ENCODE measurements at places on chromosomes 3 and 15.
A peak's percentile ranks its signal among the peaks of the same experiment; 100 is the strongest.

DNA sequence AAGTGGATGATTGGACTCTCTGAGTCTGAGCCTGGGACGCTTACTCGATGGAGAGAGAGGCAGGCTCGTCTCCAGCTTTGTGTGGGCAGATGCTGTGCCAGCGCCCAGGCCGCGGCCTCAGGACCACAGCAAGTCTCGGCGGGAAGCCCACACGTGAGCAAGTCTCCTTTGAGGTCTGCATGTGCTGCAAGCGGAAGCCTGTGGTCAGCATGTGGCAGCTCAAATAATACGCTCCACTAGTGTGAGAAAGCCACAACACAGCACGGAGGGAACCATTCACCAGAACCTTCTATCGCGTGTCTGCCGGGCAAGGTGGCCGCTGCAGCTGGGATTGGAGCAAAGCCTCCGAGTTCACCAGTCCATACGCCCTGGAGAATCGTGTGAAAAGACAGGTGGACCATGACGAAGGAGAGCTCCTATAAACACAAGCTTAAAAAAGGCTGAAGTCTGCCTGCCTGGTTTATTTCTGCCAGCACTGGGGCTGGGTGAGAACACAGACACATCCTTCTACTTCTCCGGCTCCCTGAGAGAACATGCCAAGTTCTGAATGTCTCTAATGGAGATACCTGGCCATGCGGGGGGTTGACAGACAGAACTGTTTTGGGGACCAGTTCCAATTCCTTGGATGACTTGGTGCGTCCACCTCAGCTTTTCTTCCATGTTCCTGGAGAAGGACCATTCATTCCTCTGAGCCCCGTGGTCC lies 82.0 kb upstream of the LRIG1 start:
- H3K27me3 ChIP-seq, result no peaks in the 10 kb centered on the region
- H3K36me3 ChIP-seq, result no peaks in the 10 kb centered on the region
- peaks cover 8% of the 10 kb centered on the region for H3K4me1 ChIP-seq
- H3K4me3 ChIP-seq, result no peak overlapping the region
- H3K27ac ChIP-seq, result no peak overlapping the region
- no peak for DNase-seq

DNA sequence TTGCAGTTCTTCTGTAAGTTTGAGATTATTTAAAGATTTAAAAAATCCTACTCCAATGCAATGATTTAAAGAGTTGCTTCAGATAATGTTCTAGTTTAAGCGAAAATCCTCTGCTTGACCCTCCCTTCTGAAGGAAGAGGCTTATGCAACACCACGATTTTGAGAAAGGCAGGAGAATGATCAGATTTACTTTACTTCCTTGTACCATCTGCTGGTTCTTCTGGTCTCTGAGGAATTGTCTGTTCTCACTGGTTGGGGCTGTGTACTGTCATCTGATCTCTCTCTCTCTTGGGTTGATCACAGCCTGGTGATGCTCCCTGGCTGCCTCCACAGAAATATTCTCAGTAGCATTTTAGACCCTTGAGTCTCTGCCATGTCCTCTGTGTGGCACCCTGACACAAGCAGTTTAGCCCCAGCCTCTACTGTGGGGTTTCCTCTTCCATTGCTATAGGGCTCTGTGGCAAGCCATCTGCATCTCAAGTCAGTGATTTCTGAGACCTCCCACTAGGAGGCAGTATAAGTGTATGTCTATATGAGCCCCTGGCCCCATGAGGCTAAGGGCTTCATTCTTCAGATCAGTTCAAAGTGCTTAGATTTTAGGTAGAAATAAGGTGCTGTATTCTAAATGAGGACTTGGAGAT lies 50.8 kb upstream of the PLAAT1 start:
- no peak overlapping the region for H3K4me3 ChIP-seq
- no peak overlapping the region for H3K27ac ChIP-seq
- H3K4me1 ChIP-seq, result no peaks in the 10 kb centered on the region
- no peaks in the 10 kb centered on the region for H3K27me3 ChIP-seq
- no peaks in the 10 kb centered on the region for H3K36me3 ChIP-seq
- DNase-seq, result no peak

DNA sequence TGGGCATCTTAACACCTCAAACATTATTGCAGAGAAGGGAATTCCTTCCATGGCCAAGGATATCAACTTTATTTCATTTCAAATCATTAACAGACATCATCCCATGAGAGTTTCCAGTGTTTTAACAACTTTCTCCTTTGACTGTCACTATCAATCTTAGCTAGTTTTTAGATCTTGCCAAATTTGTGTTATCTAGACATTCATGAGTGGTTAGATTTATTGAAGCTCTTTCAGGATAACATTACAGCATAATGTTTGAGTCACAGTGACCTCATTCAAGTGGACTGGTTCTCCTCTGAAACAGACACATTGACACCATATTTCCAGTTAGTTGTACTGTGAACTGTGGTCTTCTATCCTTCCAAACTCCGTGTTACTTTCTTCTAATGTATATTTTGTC lies 8.6 kb upstream of the TNFAIP8L3 start:
- H3K4me1 ChIP-seq, result no peaks in the 10 kb centered on the region
- no peak overlapping the region for H3K27ac ChIP-seq
- DNase-seq, result no peak
- no peak overlapping the region for H3K4me3 ChIP-seq

DNA sequence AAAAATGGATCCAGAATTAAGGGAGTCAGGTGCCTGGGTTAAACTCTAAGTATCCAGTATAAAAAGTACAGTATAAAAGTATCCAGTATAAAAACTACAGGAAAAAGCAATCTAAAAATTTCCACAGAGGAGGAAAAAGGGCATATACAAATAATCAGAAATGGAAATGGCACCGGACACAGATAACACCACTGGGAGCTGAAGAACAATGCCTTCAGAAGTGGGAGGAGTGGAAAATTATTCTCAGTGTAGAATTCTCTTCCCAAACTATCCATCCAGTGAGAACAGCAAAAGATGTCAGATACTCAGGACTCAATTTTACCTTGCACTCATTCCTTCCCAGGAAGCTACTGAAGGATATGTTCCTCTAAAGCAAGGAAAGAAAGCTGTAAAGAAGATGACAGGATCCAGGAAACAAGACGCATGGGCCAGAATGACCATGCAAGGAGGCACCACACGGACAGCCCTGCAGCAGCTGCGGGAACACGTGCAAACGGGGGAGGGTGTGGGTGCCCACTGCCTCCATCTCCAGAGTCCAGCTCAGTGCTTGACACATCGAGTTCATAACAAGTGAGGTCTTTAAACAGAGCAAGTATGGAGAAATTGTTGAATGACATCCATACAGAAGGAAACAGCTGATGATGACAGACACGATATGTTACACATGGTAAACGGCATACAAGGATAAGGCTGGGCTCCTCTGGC lies 68.5 kb downstream of the CHSY1 start:
- DNase-seq, result no peak
- no peaks in the 10 kb centered on the region for H3K27me3 ChIP-seq
- no peak overlapping the region for H3K27ac ChIP-seq
- peaks cover 4% of the 10 kb centered on the region for H3K4me1 ChIP-seq
- peaks cover 15% of the 10 kb centered on the region for H3K36me3 ChIP-seq
- H3K4me3 ChIP-seq, result no peak overlapping the region

DNA sequence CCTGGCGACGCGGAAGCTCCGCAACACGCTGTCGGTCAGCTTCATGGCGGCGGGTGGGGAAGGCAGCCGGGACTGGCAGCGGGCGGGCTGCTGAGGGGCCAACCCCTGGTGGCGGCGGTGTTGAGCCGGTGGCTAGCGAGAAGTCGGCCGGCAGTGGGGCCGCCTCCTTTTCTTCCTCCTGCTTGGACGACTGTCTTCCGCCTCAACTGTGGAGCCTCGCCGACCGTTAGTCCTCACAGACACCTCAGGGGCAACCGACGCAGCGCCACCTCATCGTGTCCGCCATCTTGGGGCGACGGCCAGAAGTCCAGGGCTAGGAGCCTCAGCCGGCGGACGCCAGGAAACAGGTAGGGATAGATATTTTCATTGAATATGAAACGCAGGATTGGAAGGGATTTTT lies 875.1 kb downstream of the NSUN3 start:
- no peaks in the 10 kb centered on the region for H3K27me3 ChIP-seq
- no peak for DNase-seq
- H3K4me1 ChIP-seq, result no peaks in the 10 kb centered on the region
- H3K36me3 ChIP-seq, result no peaks in the 10 kb centered on the region

DNA sequence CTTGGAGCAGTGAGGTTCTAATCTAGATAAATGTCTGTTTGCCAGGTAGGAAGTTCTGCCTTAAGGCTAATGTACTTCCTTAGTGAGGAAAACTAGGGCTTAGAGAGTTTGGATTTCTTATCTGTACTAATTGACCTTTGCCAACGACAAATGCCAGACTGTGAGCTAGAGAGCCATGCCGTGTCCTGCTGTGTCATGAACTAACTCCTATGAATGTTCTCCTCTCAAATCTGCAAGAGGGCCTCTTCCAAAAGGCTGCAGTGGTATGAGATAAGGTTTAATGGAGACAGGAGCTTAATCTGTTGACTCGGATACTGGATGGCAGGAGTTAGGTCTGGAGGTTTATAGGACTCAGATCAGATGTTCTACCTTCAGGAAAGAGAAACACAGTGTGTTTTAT lies 524.9 kb downstream of the NTRK3 start:
- H3K4me1 ChIP-seq, result peaks cover 11% of the 10 kb centered on the region
- DNase-seq, result no peak
- H3K36me3 ChIP-seq, result no peaks in the 10 kb centered on the region
- no peaks in the 10 kb centered on the region for H3K27me3 ChIP-seq

- peaks cover 5% of the 10 kb centered on the region for H3K4me1 ChIP-seq
- H3K27me3 ChIP-seq, result no peaks in the 10 kb centered on the region
- H3K4me3 ChIP-seq, result no peak overlapping the region
Observed at GRCh38 chr3:105458518-105459215, 92.0 kb downstream of the ALCAM start.

DNA sequence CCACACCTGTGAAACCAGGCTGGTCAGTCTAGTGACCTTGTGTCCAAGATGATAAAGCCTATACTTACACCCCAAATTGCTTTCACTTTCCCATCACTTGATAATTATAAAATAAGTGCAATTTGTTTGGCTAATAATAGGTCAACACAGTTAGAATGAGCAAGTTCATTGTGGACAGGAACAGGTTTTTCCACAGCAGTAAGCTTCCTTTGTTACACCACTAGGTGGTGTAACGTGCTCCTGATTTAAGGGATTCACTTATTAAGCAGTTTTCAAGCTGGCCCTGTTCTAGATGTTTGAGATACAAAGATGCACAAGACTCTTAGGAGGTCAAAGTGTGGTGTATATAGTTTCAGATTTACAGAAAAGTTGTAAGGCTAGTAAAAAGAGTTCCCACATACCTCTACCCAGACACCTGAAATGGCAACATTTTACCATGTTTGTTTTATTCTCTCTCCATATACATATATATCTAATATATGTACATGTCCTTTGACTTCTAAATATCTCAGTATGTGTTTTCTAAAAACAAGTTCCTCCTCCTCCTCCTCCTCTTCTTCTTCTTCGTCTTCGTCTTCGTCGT lies 6.8 kb upstream of the MFSD1 start:
- no peaks in the 10 kb centered on the region for H3K4me1 ChIP-seq
- no peak overlapping the region for H3K4me3 ChIP-seq
- no peaks in the 10 kb centered on the region for H3K27me3 ChIP-seq
- no peak for DNase-seq
- no peak overlapping the region for H3K27ac ChIP-seq
- no peaks in the 10 kb centered on the region for H3K36me3 ChIP-seq

GRCh38 chr3:63687278-63688225 lies 35.1 kb downstream of the SNTN start:
- no peak overlapping the region for H3K27ac ChIP-seq
- H3K4me3 ChIP-seq, result no peak overlapping the region
- DNase-seq, result peak; percentile 24
- H3K4me1 ChIP-seq, result no peaks in the 10 kb centered on the region
- H3K27me3 ChIP-seq, result no peaks in the 10 kb centered on the region

DNA sequence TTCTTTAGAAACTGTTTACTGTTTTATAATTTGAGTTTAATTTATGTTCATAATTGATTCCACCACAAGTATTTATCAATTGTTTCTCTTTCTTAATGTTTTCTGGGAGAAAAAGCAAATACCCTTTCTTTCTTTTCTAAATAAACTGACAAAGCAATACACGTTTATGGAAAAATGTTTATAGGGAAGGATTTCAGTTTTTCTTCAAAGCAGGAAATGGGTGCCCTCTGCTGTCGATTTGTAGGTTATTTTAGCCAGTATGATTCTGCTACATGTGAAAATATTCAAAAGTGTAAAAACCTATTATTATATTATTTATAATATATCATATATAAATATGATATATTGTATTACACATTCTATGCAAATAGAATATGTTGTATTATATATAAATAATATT lies 921.0 kb upstream of the ROBO1 start:
- no peak overlapping the region for H3K27ac ChIP-seq
- H3K4me1 ChIP-seq, result no peaks in the 10 kb centered on the region
- peak; percentile 48 for DNase-seq
- no peaks in the 10 kb centered on the region for H3K27me3 ChIP-seq

- H3K4me1 ChIP-seq, result peaks cover 13% of the 10 kb centered on the region
- no peaks in the 10 kb centered on the region for H3K36me3 ChIP-seq
- H3K27ac ChIP-seq, result no peak overlapping the region
- no peak overlapping the region for H3K4me3 ChIP-seq
- no peak for DNase-seq
- H3K27me3 ChIP-seq, result peaks cover 19% of the 10 kb centered on the region
Observed at GRCh38 chr15:60594071-60594470, 115.1 kb upstream of the ICE2 start.

DNA sequence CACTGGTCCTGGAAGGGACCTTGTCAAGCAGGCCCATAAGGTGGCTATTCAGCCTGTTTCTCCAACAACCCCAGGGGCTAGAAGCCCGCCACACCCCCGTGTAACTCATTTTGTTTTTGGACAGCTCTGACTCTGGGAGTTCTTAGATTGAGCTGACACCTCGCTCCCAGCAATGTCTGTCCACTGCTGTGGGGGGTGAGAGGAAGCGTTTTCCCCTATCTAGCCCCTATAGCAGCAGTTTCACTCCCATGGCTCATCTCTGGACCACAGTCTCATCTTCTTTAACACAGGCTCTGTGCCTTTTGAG lies 1.1 kb upstream of the PPP1R2 start:
- H3K4me1 ChIP-seq, result peaks cover 17% of the 10 kb centered on the region
- no peak overlapping the region for H3K27ac ChIP-seq
- no peaks in the 10 kb centered on the region for H3K36me3 ChIP-seq
- no peak overlapping the region for H3K4me3 ChIP-seq
- H3K27me3 ChIP-seq, result peaks cover 9% of the 10 kb centered on the region

GRCh38 chr3:185283374-185283935 lies 29.6 kb upstream of the EHHADH start:
- peaks cover 6% of the 10 kb centered on the region for H3K4me1 ChIP-seq
- no peak for DNase-seq
- no peaks in the 10 kb centered on the region for H3K36me3 ChIP-seq

GRCh38 chr15:39584662-39585388 lies 3.9 kb downstream of the THBS1 start:
- H3K27me3 ChIP-seq, result peaks cover 9% of the 10 kb centered on the region
- H3K4me3 ChIP-seq, result no peak overlapping the region
- H3K27ac ChIP-seq, result no peak overlapping the region

- H3K4me1 ChIP-seq, result no peaks in the 10 kb centered on the region
- H3K4me3 ChIP-seq, result no peak overlapping the region
Observed at GRCh38 chr3:146359841-146360240, 108.9 kb upstream of the PLSCR4 start.
